ENCODE measurements at places on chromosomes 7 and 10. TPM values are rescaled to one million over a fixed set of nuclear protein-coding genes. Genes with fewer than 3 reads are reported as not detected.

Gene NUDCD3
- polyA plus RNA-seq = 90.1 TPM

- DNase-seq = no peak
Observed at GRCh38 chr7:120256344-120257070, 16.5 kb upstream of the KCND2 start.

Gene INSIG1
- polyA plus RNA-seq = 13.5 TPM

DNA sequence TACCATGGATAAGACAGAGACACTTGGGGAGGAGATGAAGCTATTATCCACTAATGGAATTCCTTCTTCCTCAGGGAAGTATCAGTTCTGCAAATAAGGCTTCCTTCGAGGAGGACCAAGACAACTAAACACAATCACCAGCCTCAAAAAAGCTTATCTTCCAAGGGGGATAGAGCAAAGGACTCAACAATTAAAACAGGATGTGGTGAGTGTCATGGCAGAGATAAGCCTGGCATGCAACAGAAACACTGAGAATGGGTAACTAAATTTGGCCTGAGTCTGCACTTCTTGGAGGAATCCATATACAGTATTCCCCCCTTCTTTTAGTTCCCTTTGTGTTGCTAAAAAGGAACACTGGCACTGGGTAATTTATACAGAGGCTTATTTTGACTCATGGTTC, 1285.2 kb downstream of the GATA3 start:
- no peak for DNase-seq

Gene LIPJ
- polyA plus RNA-seq = 0.41 TPM

DNA sequence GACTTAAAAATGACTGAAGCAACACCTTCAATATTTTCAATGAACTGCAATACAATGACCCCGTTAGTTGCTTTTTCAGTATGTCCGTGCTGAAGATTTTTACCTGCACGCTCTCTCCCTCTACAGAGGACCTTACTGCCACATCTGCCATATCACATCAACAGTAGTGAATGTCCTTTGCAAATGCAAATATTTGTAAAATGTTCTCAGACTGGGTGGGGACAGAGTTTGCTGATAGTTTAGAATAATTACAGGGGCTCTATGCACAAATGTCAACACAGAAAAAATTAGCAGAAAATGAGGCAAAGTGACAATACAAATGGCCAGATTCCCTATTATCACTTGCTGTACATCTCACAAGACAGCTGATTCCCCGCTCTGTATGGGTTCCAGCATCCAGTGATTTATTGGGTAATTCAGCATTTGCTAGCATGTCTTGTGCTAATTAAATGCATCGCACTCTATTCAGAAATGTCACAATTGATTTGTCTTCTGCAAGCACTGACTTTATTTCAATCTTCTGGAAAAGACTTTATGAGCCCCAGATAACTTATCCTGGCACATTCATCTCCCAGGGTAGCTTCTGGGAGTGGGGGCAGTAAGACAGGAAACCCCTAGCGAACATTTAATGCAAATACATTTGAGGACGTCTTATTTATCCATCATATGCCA, 69.1 kb upstream of the PTER start:
- DNase-seq = no peak

- DNase-seq = no peak
Observed at GRCh38 chr7:14776266-14776665, 126.3 kb downstream of the DGKB start.

- no peak for DNase-seq
Observed at GRCh38 chr10:103062854-103063590, 130.1 kb downstream of the NT5C2 start.

GRCh38 chr10:128898916-128899195, 568.2 kb upstream of the MGMT start:
- no peak for DNase-seq

GRCh38 chr7:100827330-100828226, at the start of gene EPHB4:
Gene EPHB4, minus strand, starts transcription at chr7:100827523. Its CDS starts 493 bp downstream, at chr7:100827030.
- DNase-seq = peak; percentile 87

DNA sequence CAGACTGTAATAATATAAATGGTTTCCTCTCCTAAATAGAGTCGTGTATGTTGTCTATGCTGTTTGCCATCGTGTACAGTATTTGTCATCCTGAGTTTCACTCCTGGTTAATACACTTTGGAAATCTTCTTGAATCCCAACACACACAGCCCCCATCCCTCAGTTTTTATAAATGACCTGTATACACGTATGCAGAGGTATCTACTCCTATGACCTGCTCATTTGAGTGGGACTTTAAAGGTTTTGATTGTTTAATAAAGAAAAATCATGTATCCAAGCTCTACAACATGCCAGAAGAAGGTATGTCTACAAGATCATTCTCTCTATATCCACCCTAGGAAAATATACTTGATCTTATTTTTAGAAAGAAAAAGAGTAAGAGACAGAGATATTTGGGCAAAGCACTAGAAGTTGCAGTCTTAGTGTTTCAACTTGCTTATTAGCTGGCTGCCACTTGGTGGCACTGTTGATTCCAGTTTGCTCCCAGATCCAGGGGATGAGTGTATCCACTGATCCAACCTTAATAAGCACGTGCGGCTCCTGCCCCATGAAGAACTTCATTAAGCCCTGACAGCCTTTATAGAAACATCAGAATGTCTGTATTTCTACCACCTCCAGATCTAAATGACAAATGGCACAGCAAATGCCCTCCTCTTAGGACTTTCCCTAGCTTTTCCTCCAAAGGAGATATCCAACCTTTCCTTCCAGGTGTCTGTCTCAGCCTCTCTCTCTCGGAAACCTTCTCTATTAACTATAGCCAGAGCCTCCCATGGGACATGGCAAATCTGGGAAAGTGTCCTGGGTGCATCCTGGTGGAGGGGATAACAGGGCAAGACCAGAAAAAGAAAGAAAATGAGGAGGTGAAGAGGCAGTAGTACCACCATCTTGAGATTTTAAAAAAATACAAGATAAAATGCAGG, 181.6 kb upstream of the NEBL start:
- DNase-seq = peak; percentile 47

GRCh38 chr7:73860859-73861258, at the start of gene TMEM270:
Gene TMEM270, plus strand, starts transcription at chr7:73861159. Its CDS starts 36 bp downstream, at chr7:73861195.
- no peak for DNase-seq

DNA sequence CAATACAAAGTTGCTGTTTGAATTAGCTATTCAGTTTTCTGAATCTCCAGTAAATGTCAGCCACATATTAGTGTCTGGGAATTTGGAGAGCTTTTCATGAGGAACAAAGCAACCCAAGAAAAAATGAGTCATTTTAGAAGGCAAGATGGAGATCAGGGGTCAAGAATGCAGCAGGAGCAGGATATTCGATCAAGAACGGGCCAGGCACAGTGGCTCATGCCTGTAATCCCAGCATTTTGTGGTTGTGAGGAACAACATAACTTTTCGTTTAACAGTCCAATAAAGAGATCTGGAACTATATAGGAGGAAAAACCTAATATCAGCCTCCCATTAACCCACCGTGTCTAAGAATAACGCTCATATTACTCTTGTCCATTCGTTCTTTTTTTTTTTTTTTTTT, 600.5 kb downstream of the MAGI2 start:
- DNase-seq = no peak

Gene CYTH3
- polyA plus RNA-seq = 27.1 TPM

GRCh38 chr7:43392638-43393330, 190.1 kb upstream of the STK17A start:
- DNase-seq = no peak

GRCh38 chr7:66076462-66077329, 1.1 kb downstream of the ASL start:
- no peak for DNase-seq

GRCh38 chr7:25012254-25012653, 32.3 kb upstream of the OSBPL3 start:
- no peak for DNase-seq

- peak; percentile 57 for DNase-seq
Observed at GRCh38 chr7:20330928-20331909, 519 bp downstream of the ITGB8 start.

GRCh38 chr10:128110339-128110738, 15.9 kb downstream of the MKI67 start:
- DNase-seq = no peak

DNA sequence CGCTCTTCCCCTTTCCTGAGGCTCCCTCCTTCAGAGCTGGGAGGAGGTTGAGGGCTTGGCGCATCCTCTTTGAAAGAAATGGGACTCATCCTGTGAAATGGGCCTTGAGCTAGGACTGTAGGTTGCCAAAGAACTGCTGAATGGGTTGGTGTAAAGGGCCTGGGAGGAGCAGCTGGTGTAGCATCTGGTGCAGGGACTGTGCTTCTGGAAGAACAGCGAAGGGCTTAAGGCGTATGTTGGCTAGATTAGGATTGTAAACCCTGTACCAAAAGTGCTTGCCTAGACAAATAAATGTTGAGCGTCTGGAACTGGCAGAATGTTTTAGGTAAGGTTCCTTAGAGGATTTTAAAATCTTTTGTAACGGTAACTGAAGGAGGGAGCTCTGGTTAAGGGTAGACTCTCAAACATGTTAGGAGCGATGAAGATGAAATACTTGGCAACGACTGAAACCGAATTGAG, 563 bp downstream of the STAM start:
- DNase-seq = no peak

DNA sequence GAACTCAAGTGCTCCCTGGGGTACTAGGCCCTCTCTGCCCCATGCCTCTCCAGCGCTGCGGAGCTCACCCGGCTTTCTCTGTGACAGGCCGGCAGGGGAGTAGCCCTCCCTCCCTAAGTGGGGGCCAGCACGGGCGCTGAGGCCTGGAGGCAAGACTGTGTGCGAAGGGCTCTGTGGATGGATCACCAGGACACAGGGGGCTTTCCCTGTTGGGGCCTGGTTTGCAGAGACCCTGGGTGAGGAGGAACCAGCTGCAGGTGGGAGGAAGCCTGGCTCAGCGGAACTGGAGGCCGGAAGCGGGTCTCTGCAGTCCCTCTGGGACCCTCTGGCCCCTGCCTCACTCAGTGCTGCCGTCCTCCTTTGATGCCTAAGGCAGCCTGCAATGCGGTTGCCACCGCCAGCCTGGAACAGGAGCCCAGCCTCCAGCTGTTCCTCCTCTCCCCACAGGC, 106.0 kb downstream of the CYTH3 start:
- DNase-seq = peak; percentile 53

Gene LRIT1
- polyA plus RNA-seq = not detected

Gene TMEM184A
- polyA plus RNA-seq = 2.4 TPM

GRCh38 chr7:143384148-143384547, 3.0 kb downstream of the ZYX start:
- DNase-seq = no peak

Gene NPY4R
- 0.69 TPM for polyA plus RNA-seq

DNA sequence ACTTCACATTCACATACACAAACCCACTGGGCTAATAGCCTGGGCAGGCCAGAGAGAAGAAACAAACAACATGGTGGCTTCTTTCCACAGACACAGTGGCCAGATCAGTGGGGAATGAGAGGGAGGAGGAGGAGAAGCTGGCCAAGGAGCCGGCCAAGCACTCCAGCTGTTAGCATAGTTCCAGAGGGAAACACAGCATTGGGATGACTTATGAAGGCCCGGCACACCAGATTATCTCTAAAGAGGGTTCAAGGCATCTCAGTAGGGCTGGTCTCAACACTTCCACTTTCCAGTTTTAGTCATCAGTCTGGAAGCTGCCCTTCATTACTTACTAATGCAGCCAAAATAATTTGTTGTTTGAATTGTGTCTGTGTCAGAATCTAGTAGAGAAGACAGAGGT, 42.1 kb upstream of the GPR26 start:
- DNase-seq = no peak

GRCh38 chr7:120738816-120739215, 119.1 kb downstream of the TSPAN12 start:
- no peak for DNase-seq

- DNase-seq = no peak
Observed at GRCh38 chr10:68166871-68167585, 57.7 kb downstream of the MYPN start.

Gene SLC26A3
- 0.04 TPM for polyA plus RNA-seq

Gene HOXA6
- polyA plus RNA-seq = 13.6 TPM

DNA sequence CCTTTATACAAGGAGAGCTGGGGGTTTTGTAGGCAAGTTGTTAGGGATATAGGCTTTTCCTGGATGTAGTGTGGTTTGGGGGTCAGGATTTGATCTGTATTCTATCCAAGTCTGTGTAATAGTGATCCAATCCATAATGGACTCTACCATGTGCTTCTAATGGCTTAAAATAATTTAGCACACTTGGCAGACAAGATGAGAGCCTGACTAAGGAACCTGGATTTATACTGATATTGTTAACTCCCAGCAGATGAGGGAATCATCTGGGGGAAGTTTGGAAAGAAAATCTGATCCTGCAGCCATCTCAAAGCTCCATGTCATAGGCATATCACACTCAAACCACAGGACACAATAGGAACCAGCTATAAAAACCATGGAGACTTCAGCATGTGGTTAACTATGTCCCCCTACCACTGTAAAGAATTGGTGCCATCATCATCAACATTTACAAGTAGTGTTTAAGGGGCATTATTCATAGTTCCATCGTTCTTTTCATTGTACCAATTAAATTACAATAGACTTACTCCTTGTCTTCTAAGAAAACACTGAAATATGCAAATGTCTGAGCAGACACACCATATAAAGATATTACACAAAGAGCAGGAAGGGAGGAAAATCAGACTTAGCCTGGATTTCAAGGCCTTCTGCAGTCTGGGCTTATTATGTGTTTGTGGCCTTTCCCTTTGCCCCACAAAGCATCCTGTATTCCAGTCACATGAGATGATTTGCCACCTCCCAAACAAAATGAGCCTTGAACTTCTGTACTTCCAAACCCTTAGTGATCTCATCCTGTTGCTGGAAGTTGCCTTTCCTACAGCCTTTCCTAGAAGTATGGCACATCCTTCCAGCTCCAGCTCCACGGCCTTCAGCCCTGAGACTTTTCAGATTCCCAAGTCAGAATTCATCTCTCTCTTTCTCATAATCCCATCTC, 22.5 kb upstream of the HPS1 start:
- no peak for DNase-seq

DNA sequence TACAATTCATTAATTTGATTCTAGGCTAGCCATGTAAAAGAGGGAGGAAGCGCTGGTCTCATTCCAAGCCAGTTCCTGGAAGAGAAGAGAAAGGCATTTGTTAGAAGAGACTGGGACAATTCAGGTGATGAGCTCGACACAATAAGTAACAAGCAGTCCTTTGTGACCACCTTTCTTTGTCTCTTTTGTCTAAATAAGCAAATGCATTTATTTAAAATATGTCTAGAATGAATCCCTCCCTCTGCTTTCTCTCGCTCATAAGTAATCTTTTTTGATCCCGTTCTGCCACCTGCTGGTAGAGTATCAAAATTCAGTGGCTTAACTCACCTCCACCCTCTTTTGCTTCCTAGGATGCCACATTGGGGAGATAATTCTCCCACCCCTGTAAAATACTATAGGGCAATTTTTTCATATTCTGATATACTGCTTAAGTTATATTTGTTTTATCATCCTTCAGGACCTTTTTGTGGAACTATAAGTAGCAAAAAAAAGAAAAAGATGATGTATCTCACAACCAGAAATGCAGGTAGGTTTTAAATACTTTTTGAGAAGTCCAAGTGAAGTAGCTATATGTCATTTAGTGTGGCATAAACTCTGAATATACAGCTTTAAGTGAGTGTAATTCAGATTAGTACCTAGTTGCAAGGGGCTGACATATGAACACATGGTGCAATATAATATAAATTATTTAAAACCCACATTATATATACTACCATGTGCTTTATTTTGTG, 91.5 kb downstream of the GSDME start:
- no peak for DNase-seq

Gene RHOBTB1
- 52.6 TPM for polyA plus RNA-seq

Measured in left lung (tissue), 14 donors.